ENCODE measurements at places on chromosomes 3 and 15.

DNA sequence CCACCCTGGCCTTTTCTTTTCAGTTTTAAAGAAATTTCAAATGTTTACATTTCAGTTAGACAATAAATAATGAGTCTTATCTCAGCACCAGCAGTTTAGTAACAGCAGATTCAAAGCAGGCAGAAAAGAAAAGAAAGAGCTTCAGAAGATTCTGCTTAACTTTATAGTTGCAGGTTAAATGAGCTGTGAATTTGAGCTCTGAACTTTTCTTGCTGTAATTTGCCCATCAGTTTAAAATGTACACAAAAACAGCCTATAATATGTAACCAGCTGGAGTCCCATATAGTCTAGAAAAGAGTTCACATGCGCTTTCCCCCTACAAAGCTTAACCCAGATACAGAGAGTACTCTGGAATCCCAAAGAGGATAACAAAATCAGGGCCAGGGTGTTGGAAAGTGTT lies 59.7 kb upstream of the SIAH2 start:
- no peak for DNase-seq

DNA sequence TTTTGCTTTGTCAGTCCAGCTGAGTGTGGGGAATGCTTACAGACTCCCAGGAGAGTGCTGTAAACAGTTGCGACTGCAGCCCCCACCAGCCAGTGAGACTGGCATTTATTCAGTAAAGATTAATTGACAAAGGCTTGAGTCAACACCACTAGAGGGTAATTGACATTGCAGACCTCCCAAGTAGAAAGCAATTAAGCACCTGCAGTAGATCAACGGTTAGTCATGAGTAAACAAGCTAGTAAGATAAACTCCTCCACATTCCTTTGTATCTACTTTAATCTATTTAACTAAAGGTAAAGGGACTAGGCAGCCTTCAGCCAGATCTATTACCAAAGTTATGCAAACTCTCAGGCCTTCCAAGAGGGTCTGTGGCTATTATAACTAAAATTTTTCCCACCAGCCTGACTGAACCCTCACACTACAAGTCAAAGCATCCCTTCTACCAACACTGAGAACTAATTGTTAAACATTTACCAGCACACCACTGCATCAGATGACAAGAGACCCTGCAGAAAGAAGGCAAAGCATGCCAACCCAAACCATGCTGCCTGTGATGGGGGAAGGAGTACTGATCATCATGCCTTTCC lies 30.5 kb upstream of the GALNT15 start:
- DNase-seq, result no peak

- DNase-seq, result no peak
Measured at GRCh38 chr15:63726491-63726890, 107.3 kb downstream of the HERC1 start.

- no peak for DNase-seq
Measured at GRCh38 chr3:52443791-52444687, 864 bp downstream of the SEMA3G start.

- DNase-seq, result no peak
Measured at GRCh38 chr3:178189854-178190253, 346.4 kb upstream of the KCNMB2 start.

DNA sequence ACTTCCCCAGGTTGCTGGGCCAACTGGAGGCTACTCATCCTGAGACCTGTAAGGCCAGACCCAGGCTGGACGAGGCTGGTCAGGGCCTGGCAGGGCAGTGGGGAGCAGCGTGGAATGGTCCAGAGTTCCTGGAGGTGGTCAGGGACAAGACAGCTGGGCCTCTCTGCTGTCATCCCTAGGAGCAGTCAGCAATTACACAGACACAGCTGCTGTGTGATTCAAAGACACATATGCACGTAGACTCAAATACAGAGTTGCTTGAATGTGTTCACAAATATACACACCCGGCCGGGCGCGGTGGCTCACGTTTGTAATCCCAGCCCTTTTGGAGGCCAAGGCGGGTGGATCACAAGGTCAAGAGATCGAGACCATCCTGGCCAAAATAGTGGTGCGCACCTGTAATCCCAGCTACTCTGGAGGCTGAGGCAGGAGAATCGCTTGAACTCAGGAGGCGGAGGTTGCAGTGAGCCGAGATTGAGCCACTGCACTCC lies 1.5 kb upstream of the CD276 start:
- DNase-seq, result no peak

GRCh38 chr3:107008213-107008612 lies 369.0 kb upstream of the CCDC54 start:
- DNase-seq, result no peak

DNA sequence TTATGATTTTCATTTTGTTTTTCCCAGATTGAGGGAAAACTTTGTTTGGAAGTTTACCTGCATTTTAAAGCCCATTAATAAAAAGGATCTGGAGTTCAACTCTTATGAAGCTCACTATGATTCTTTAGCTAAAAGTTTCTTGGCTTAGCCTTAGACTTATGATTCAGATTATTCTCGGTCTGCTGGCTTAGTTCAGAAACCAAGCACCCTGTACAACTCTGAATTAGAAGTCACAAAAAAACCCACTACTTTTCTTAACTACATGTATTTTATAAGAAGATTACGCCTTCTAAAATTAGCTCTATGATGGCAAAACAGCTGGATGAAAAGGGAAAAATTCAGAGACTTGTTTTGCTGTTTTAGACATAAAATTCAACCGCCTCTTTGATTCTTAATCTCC lies 14.3 kb upstream of the DENND4A start:
- no peak for DNase-seq

DNA sequence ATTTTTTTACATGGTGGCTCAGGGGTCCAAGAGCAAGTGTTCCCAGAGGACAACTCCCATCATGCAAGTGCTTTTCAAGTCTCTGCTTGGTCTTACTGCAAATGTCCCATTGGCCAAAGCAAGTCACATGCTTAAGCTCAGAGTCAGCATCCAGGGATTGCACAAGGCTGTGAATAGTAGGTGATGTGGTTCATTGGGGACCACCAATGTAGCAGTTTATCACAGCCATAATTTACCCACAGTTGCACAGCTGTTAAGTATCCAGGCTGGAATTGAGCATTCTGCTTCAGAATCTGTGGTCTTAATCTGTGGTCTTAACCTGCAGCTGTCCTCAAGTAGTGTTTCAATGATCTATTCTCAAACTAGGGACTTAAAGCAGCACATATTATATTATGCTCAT lies 71.4 kb upstream of the PLCL2 start:
- DNase-seq, result no peak

GRCh38 chr3:160454995-160455394 lies 5.4 kb upstream of the TRIM59 start:
- no peak for DNase-seq

DNA sequence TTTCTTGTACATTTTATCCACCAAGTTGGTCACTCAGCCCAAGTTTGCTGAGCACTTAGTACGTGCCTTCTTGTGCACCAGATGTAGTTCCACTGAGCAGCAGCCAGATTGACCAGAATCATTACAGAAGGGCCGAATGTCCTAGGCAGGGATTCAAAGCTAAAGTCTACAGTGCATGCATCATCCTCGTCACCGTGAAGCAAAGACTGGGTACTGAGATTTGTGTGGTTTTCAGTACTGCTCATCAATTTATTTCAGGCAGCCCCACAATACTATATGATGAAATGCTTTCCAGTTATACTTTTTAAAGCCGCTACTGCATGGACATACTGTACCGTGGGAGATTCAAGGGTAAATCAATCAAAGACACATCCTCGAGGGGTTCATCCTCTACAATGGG lies 227.0 kb downstream of the ARRDC4 start:
- DNase-seq, result no peak

DNA sequence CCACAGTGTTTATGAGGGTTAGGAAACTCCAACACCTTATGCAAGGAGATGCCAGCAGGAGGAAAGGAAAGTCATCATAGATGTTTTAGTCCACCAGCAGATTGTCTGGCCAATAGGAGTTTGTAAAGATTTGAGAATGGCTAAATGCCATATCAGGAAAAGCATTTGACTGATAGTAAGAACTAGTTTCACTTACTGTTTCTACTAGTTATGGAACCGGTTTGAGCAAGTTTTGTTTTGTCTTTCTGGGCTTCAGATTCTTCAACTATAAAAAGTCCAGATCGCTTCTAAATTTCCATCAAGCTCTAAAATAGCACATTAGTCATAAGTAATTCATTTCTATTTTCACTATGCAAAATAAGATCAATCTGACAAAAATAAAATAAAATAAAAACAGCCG lies 254.8 kb upstream of the TMCO5A start:
- no peak for DNase-seq

DNA sequence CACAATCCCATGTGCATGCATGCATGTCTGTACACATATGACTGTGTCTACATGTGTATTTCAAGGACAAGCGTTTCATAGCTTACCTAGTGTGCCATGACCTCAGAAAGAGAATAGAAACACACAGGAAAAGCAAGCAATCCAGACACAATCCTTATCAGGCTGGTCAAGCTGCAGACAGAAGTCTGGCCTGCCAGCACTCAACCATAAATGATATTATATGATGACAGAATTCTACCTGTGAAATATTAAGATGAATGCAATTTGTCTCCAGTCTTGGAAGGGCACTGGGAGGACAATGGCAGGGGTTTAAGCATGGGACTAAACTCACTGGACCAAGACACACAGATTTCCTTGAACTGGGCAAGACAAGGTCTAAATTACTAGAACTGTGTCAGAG lies 50.9 kb upstream of the ARL6 start:
- no peak for DNase-seq

- DNase-seq, result no peak
Measured at GRCh38 chr3:57838627-57839026, 82.5 kb downstream of the SLMAP start.

DNA sequence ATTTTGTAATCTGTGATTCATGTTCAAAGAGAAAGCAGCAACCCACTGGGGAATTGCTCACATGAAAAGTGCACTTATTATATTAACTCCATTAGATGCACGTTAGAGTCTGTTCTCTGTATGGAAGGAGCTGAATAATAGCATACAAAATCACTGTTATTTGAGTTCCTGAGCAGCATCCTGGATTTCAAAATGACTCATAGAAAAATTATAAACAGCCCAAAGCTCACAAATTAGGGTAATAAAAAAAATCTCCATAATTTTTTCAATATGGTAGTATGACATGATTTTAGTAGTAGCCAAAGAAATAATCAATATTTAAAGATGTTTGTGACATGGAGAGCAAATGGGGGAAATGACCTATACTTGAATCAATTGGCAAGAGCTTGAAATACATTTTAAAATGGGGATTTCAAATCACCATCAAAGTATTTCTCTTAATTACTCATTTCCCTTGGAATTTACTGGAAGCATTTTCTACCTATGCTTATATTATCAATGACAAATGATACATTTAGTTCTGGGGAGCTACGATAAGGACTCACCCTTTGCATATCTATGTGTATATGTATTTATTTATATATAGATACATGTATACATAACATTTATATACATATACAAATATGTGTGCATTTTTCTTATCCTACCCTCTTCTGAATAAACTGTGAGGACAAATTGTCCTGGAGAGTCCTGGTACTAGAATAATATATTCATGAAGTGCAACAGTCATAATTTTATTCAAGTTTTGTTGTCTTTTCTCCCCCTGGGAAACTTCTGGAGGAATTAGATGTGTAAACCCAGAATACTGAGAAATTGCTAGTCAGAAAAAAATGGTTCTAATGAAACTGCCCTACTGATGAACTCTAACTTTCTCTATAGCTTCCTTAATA lies 116.3 kb downstream of the RPL22L1 start:
- DNase-seq, result no peak

- DNase-seq, result no peak
Measured at GRCh38 chr3:113834983-113835382, 3.6 kb upstream of the GRAMD1C start.

DNA sequence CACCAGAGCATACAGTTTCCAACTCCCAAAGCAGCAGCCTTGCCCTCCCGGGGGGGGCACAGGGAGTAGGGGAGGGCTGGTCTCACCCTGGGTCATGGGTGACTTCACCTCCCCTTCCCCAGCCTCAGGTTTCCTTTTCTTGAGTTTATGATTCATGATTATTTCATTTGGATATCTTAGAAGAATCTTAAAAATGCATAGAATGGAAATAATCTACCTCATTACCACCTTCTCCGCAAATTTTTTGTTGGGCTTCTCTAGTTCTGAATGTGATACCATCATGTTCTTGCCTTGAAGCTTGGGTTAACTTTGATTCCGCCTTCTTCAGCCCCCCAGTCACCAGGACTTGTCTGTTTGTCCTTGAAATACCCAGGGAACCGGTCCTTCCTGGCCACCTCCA lies 148.8 kb upstream of the ROPN1 start:
- no peak for DNase-seq

DNA sequence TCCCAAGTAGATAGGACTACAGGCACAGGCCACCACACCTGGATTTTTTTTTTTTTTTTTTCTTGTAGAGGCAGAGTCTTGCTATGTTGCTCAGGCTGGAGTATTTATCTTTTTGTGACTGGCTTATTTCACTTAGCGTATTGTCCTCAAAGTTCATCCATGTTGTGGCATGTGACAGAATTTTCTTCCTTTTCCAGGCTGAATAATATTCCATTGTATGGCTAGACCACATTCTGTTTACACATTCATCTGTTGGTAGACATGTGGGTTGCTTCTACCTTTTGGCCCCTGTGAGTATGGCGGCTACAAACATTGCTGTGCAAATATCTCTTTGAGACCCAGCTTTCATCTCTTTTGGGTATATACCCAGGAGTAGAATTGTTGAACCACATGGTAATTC lies 160.2 kb upstream of the SMAD3 start:
- no peak for DNase-seq

DNA sequence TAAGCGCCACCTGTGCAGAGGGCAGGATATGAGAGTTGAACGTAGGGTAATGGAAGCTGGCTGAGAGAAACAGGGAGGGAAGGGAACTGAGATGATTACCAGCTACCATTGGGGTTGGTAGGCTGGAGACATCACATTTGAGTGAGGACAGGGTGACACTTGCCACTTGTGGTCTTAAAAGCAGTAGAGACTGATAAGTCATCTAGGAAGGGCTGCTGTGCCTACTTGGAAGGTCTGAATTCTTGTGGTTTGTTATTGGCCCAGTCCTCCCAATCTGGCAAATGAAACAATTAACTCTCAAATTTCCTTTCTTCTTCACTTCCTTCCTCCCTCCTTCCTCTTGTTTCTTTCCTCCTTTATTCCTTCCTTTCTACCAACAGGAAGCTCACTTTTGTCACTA lies 46.8 kb downstream of the COL6A5 start:
- no peak for DNase-seq

- no peak for DNase-seq
Measured at GRCh38 chr15:52037889-52038505, 19.0 kb downstream of the MAPK6 start.

DNA sequence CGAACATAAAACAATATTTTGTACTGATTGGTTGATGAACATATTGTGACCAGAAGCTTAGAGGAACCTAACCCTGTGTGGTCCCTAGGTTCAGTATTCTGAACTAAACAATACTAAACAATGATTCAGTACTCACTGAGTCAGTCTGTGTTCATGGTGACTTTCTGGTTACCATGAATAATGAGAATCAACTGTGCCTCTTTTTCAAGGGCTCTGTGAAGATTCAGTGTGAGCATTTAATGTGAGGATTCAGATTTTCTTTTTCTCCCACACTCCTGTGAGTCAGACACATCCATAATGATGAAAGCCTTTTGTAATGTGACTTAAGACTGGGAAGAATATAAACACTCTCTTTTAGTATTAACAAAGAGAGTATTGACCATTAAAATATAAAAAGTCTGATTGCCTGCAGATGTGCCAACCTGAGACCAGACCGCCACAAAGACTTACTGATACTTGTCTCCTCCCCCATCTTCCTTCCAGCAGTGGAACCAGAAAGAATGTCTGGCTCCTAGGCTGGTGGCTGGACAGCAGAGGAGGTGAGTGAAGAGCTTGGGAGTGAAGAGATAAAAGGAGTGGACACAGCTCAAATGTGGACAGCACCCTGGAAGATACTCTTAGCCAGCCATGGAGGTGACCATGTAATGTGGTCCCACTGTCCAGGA lies 17.6 kb upstream of the ACTL6A start:
- DNase-seq, result no peak
